T-helper 1 cell treated with Interleukin-12 subunit alpha and Interleukin-12 subunit beta and Interleukin-4 antibody, amounts not matched to agents 30 ng/mL and 1 ng/mL, for 36 hours (primary cell): ENCODE measurements at places on chromosomes 2 and 18. TPM values are rescaled to one million over a fixed set of nuclear protein-coding genes. Genes with fewer than 3 reads are reported as not detected.

The TOGARAM2 gene
- 4.3 and 6.4 TPM in 2 replicates for total RNA-seq

The PRKAG3 gene
- not detected in 2 replicates for total RNA-seq

The CYP26B1 gene
- total RNA-seq, result not detected in 2 replicates

The IL36A gene
- 0.32 and 0.49 TPM in 2 replicates for total RNA-seq

The TSPYL6 gene
- total RNA-seq, result not detected in 2 replicates

The PTPRN gene
- total RNA-seq, result not detected in 2 replicates

The SEH1L gene
- 56.6 and 59.6 TPM in 2 replicates for total RNA-seq

The EMX1 gene
- not detected in 2 replicates for total RNA-seq

The CYS1 gene
- total RNA-seq, result 1.3 and 1.6 TPM in 2 replicates

The CCDC142 gene
- total RNA-seq, result 38.1 and 43.9 TPM in 2 replicates
